ENCODE measurements at places on chromosomes 5 and 9.

- no peak for DNase-seq
Measured at GRCh38 chr5:167812871-167813270, 478.6 kb upstream of the WWC1 start.

GRCh38 chr5:155554500-155554899 lies 540.9 kb downstream of the KIF4B start:
- DNase-seq: no peak

- no peak for DNase-seq
Measured at GRCh38 chr9:9998491-9999287, 614.1 kb downstream of the PTPRD start.

GRCh38 chr5:50700706-50701105 lies 34.3 kb downstream of the PARP8 start:
- DNase-seq: no peak

DNA sequence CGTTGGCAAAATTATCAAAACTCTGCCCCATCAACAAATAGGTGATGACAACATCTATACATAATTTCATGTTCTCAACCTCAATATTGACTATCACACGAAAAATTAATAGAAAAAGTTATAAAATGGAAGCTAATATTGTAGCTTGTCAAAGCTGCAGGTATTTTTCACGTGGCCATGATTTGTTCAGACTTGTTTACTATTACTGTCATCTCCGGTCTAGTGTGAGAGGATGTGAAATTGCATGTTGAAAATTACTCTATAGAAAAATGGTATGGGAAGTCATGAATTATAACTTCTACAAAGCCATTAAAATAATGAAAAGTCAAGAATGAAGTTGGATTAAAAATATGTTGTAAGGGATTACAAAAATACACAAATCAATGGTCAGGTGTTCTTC lies 385.8 kb downstream of the PTPRD start:
- no peak for DNase-seq

GRCh38 chr9:3846573-3846972 lies 320.8 kb upstream of the RFX3 start:
- no peak for DNase-seq

DNA sequence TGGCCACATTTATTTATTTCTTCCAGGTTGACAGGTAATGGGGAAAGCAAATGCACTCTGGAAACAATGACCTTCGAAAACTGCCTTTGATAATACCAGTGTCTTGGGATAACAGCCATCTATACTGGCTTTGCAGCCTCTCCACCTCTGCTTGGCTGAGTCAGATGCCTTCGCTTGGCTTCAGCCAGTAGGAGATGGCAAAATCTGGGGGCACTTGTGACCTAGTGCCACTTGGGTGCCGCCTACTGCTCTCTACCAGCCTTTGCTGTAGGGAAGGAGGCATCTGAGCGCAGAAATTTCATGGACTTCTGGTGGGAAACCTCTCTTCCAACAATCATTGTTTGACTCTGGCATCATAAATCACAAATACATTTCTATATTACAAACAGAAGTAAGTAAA lies 21.8 kb downstream of the FYB1 start:
- no peak for DNase-seq

DNA sequence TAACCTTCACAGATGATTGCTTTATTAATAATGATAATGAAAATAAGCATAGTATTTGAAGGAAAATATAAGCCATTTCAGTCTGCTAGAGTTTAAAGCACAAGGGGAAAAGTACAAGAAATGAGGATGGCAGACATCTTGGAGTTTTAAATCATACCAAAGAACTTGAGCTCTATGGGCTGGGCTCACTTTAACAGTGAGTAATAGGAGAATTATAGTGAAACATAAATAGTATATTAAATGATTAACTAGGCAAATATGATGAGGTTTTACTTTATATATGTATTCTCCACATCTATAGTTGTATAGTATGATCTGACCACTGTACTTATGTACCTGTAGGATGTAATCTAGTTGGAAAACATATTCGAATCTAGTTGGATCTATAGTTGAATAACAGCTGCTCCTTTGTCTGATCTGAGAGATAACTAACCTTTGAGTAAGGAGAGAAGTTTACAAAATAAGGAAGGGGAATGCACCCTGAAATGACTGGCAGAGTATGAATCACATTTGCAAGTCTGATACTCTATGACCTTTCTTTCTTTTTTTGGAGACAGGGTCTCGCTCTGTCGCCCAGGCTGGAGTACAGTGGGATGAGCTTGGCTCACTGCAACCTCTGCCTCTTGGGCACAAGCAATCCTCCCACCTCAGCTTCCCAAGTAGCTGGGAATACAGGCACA lies 17.6 kb downstream of the MEGF9 start:
- no peak for DNase-seq

GRCh38 chr5:172508471-172509404 lies 54.4 kb upstream of the SH3PXD2B start:
- DNase-seq: no peak

DNA sequence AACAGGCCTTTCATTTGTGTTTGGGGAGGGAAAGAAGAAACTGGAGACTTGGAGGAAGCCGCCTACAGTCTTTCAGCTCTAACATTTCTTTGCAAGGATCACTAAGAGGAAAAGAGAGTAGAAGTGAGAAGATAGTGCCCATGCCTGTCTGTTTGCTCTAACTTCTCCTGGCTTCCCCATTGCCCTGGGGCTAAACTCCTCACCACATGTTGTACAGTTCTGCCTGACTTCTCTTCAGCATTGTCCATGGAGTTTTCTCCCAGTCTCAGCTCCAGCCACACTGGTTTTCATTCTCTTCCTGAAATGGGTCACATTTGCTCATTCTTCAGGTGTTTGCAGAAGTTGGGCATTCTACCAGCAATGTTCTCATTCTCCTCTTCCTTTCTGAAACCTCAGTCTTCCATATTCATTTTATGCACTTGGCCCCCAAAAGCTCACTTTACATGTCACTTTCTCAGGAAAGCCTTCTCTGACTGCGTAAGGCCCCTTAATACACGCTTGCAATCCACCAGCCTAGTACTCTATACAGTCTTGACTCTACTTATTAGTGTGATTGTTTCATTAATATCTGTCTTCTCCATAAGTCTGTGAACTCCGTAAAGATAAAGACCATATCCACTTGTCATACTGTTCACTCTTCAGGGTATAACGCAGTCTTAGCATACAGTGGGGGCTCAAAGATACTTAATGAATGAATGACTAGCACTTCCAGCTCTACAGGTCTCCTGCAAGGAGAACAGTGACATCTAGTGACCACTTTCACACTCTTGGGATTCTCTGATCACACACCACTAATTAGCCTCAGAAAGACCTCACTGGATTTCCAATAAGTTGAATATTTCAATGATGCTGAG lies 40.2 kb upstream of the TRIM32 start:
- no peak for DNase-seq

DNA sequence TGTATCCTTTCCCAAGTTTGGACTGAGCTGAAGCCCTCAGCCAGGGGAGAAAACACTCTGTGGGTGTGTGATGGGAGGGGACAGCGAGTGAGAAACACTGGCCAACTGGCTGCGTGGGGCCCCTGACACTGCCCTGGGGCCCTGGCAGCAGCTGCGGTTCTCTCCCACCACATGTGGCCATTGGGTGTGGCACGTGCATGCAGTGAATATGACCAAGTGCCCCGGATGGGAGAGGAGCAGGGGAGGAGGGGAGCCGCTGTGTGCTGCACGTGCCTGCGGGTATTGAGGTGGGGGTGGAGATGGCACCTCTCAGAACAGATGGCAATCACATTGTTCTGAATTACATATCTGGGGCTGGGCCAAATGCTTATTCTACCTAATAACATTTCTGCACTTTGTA lies 242.4 kb upstream of the PCSK5 start:
- DNase-seq: no peak

GRCh38 chr5:113615708-113616107 lies 102.2 kb downstream of the YTHDC2 start:
- DNase-seq: no peak

DNA sequence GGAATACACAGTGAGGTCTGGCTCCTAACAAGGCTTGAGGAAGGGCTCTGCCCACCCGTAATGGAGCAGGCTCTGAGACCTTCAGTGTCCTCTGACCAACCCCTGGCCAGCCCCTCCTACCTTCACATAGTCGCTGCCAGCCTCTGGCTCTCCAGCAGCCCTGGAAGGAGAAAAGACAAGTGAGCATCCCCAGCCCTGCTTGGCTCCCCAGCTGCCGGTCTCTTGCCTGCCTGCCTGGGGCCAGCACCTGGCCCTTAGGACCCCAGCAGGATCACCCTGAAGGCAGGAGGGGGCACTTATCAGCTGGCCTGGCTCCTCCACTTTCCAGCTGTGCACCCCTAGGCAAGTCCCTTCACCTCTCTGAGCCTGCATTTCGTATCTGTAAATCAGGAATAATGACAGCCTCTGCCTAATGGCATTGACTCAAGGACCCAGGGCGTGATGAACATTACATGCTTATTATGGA lies 16.9 kb downstream of the SH2D3C start:
- no peak for DNase-seq

DNA sequence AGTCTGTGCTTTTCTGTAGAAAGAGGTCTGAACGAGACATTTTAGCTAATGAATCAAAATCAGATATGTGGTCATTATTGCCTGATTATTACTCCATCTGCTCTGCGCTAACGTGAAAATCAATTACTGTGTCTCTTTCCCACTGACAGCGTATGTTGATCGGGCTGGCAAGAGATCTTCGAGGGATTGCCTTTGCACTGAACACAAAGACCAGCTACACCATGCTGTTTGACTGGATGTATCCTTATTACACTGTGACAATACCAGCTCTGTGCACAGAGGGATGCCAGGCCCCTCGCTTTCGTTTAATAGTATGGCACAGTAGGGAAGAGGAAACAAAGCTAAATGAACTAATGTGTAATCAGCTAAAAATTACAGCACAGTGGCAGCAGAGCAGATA lies 103.7 kb upstream of the TLX3 start:
- DNase-seq: no peak

GRCh38 chr5:103461243-103461642 lies 101.3 kb downstream of the NUDT12 start:
- no peak for DNase-seq

- DNase-seq: no peak
Measured at GRCh38 chr9:129716091-129716490, 36.8 kb downstream of the PTGES start.

GRCh38 chr5:95238560-95239325 lies 46.2 kb downstream of the MCTP1 start:
- DNase-seq: no peak

GRCh38 chr9:70581955-70582350 lies 167.5 kb upstream of the KLF9 start:
- no peak for DNase-seq

- DNase-seq: no peak
Measured at GRCh38 chr5:82991678-82992323, 85.4 kb downstream of the TMEM167A start.

DNA sequence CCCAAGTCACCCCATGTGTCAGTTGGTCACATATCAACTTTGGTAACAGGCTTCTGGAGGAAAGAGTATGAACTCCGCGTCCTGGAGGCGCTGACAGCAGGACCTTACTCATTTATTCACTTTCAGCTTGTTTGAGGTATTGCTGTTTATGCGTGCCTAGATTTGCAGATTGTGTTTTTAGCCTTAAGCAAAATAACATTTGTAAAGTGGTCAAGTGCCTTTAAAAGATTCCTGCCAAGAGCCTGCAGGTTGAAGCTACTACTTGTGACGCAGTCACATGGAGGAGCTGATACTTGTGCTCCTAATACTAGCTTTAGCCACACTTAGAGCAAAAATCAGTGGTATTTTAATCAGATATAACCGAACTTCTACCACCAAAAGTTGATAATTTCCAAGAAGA lies 351.3 kb downstream of the ADGRV1 start:
- no peak for DNase-seq

DNA sequence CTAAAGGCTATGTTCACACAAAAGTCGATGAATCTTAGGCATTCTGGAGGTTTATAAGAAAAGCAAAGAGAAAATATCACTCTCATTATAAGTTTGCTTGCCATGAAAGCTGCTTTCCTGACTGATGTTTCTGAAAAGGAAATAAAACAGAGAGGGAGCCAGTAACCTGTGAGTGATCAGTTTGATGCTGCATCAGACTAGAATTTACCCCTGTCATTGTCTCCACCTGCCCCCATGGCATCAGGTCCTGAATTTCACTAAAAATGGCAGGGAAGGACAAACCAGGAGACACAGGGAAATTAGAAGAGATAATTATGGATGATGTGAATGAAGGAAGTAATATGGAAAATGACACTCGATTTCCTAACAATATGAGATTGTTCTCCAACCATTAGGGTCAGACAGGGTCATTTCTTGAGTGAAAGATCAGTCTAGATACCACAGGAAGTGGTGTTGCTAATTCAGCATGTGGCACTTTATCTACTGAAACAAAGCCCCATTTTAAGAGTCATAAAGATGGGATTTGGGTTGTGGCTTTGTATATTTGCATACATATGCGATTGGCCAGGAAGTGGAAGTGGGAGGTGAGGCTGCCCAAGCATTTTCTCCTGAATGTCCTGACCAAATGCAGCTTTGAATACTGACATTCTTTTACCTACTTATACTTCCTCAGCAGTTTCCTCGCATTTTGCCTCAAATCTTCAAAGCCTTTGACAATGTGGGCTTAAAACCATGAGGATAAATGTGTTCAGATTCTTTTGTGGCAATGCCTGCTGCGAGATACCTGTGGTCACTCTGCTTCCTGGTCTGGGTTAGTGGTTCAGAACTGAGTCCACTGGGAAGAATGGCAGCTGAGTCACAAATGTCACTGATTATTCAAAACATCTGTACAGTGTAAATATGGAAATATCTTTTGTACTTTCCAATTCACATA lies 29.7 kb downstream of the MEGF10 start:
- DNase-seq: no peak

DNA sequence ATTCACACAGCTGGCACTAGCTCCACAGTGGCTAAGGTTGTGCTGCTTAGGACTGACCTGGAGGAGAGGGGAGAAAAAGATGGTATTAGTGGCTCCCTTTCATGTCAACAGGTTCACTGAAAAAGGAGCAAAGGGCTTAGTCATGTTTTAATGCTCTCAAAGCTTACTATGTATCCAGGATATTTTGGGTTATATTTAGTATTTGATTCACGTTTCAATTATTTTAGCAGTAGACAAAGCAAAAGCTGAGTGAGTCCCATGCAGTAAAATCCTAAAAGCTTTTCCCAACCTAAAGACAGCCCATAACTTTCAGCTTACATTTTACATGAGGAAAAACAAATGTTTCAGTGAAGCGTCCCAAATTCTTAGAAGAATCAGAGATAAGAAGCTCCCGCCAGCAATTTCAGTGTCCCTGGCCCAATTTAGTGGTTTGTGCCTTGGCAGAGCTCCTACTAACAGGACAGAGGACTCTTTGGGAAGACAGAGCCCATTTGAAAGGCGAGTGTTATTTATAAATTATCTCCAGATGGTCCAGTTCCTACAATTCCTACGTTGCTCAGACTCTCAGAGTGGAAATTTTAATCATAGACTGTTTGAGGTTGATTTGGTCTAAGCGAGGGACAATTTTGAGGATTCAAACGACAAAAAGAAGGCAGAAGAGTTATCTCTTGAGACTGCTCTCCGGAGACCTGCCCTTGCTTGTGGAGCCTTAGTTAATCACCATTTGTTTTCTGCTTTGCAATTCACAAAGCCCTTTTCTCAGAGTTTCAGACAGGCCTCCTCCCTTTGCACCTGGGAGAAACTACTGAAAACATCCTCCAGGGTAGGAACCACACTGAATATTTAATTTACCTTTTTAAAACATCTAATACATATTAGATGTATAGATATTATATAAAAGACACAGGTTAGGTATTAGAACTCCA lies 225.0 kb upstream of the ANKRD55 start:
- DNase-seq: no peak
